M059J (cell line): ENCODE measurements at places on chromosomes 16 and 17. TPM values are rescaled to one million over a fixed set of nuclear protein-coding genes. Genes with fewer than 3 reads are reported as not detected.
A peak's percentile ranks its signal among the peaks of the same experiment; 100 is the strongest.

LDHD gene
- 0.42 TPM in 2 replicates for total RNA-seq

ARSG gene
- total RNA-seq, result 0.86 and 3.5 TPM in 2 replicates

CTDNEP1 gene
- total RNA-seq, result 38.4 and 42.6 TPM in 2 replicates

KRTAP1-1 gene
- total RNA-seq, result not detected in 2 replicates

DNASE1L2 gene
- 0.64 TPM in 1 of 2 replicates, not detected in the other for total RNA-seq

CTRL gene
- total RNA-seq, result not detected in 2 replicates

ZFP90 gene
- 20.5 and 22.0 TPM in 2 replicates for total RNA-seq

KRTAP9-9 gene
- total RNA-seq, result not detected in 2 replicates

CEP295NL gene
- total RNA-seq, result 0.12 and 1.6 TPM in 2 replicates

USP22 gene
- total RNA-seq, result 144 and 170 TPM in 2 replicates

CNGB1 gene
- total RNA-seq, result not detected in 2 replicates

DNA sequence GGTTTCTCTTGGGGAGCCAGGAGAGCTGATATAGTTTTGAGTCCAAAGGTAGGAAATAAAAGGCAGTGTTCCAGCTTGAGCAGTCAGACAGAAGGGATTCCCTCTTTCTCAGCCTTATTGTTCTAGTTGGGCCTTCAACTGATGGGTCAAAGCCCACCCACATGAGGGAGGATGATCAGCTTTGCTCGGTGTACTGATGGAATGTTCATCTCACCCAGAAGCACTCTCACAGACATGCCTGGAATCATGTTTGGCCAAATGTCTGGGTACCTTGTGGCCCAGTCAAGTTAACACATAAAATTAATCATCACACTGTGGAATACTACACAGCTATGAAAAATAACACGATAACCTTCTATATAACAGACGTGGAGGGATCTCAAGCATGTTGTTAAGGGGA lies 23.1 kb upstream of the KCNG4 start:
- no peak for DNase-seq

- DNase-seq, result peak; percentile 44
Measured at GRCh38 chr16:55543472-55543871, 23.0 kb upstream of the CAPNS2 start.

GRCh38 chr17:68498479-68499326 lies 13.5 kb upstream of the PRKAR1A start:
- no peak for DNase-seq

- DNase-seq, result peak; percentile 28
Measured at GRCh38 chr17:19237389-19238166, 412 bp downstream of the EPN2 start.

- DNase-seq, result peak; percentile 42
Measured at GRCh38 chr17:33055171-33055611, 63.5 kb downstream of the SPACA3 start.

- peak; percentile 75 for DNase-seq
Measured at GRCh38 chr16:65012357-65012756, 109.5 kb downstream of the CDH11 start.

DNA sequence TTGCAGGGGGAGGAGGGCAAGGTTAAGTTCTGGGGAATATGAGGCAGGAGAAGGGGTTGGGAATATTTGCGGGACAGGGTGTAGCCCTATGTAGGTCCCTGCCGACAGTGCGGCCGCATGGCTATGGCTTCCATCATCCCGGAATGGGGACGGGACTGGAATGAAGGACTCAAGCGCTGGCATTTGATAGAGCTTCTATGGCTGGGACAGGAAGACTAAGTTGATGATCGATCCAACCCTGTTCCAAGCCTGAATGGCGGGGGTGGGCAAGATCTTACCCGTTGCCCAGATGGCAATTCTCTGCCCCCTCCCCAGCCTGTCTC lies 47.1 kb downstream of the SRCIN1 start:
- no peak for DNase-seq

DNA sequence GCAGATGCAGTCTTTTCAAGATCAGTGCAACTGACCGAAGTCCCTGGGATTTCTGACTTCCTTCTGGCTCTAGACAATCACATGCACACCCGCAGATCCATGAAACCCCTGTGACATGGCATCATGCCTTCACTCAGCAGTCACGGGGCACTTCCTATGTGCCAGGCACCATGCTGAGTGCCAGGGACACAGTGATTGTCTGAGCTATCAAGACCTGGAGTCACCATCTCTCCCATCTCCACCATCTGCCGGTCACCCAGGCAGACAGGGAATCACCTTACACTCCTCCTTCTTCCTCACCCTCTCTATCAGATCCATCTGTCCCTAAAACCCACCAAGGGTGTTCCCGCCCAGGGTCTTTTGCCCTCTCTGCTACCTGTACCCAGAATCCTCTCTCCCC lies 5.3 kb downstream of the BEAN1 start:
- no peak for DNase-seq

GRCh38 chr16:50457979-50458491 lies 89.2 kb upstream of the BRD7 start:
- DNase-seq, result peak; percentile 32

DNA sequence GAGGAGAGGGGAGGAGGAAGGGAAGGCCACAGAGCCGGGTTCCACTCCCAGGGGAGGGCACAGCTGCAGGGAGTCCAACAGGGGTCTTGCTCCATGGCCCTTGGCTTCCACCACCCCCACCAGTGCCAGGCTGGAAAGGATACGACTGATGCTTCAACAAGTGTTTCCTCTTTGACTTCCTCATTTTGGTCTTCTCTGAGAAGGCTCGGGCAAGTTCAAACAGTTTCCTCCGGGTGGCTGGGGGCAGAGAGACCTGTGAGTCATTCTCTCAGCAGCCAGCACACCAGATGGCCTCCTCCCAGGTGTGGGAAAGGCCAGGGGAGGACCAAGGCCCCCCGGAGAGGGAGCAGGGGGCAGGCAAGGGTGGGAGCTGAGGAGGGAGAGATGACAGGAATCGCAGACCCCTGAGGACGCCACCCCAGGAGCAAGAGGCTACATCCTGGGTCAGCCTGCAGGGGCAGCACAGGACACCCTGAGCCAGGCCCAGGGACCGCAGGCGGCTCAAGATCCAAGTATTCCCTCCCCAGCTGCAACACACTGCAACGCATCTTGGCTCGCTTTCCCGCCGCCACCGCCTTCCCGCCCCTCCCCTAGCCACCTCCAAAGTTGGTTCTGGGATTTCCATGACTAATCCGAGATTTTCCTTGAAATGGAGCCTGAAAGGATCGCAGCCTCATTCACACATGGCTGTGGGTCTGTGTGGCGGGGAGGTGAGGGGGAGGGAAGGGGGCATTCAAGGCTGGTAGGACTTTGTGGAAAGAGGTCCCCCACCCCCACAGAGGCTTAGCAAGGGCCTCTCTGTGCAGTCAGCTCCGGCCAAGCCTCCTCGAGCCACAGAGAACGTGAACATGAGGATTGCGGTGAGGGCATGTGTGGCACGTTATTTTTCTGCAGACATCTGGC lies 18.4 kb upstream of the MRPS23 start:
- DNase-seq, result peak; percentile 93

DNA sequence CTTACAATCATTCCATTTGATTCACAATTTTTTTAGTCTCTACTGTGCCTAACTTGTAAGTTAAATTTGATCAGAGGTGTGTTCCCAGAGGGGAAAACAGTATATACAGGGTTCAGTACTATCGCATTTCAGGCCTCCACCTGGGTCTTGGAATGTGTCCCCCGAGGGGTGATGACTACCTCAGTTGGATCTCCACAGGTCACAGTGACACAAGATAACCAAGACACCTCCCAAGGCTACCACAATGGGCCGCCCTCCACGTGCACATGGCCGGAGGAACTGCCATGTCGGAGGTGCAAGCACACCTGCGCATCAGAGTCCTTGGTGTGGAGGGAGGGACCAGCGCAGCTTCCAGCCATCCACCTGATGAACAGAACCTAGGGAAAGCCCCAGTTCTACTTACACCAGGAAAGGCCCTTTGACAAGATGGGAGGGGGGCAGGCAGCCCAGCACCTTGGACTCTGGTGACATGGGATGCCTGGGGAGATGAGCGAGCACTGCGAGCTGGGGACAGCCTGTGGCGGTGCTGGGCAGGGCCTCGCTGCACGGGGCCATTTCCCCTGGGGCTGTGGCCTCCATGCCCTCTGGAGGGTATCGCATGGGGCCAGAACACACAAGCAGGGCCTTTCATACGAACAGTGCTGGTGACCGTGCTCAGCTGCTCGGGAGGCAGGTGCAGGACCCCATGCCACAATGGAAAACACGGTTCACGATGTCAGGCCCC lies 33.9 kb downstream of the PDIA2 start:
- no peak for DNase-seq

GRCh38 chr17:2796164-2797125 lies at the start of gene RAP1GAP2:
Gene RAP1GAP2, plus strand, starts transcription at chr17:2796438. Its CDS starts 90 bp downstream, at chr17:2796528.
- DNase-seq, result no peak

- peak; percentile 37 for DNase-seq
Measured at GRCh38 chr16:67349172-67349571, 22.6 kb downstream of the LRRC36 start.

- peak; percentile 17 for DNase-seq
Measured at GRCh38 chr17:33302394-33302793, 9.3 kb upstream of the ASIC2 start.

- DNase-seq, result peak; percentile 60
Measured at GRCh38 chr16:19502395-19503131, 19.3 kb downstream of the GDE1 start.

DNA sequence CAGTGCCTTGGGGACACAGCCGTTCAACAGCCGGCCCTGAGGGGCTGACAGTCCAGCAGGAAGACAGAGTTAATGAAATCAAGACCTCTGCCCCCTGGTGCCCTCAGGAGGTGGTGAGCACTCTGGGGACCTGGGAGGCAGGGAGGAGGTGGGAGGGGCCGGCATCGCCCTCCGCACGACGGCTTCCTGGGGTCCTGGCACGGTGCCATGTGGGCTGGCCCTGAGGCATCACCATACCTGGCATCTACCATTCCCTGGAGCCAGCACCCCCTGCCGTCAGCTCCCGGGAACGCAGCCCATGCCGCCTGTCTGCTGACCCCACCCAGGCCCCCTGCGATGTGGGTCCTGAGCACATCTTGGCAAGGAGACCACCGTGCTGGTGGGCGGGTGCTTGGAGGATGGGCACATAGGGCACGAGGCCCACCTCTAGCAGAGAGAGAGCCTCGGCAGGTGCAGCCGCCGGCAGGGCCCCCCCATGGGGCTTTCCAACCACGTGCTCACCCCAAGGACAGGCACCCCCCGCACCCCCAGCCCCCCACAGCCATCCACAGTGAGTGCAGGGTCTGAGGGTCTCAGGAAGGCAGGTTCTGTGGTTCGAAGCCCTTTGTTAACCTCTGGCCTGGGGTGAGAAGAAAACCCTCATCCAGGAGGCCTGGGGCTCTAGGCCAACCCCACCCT lies 52.5 kb downstream of the ZFPM1 start:
- no peak for DNase-seq

DNA sequence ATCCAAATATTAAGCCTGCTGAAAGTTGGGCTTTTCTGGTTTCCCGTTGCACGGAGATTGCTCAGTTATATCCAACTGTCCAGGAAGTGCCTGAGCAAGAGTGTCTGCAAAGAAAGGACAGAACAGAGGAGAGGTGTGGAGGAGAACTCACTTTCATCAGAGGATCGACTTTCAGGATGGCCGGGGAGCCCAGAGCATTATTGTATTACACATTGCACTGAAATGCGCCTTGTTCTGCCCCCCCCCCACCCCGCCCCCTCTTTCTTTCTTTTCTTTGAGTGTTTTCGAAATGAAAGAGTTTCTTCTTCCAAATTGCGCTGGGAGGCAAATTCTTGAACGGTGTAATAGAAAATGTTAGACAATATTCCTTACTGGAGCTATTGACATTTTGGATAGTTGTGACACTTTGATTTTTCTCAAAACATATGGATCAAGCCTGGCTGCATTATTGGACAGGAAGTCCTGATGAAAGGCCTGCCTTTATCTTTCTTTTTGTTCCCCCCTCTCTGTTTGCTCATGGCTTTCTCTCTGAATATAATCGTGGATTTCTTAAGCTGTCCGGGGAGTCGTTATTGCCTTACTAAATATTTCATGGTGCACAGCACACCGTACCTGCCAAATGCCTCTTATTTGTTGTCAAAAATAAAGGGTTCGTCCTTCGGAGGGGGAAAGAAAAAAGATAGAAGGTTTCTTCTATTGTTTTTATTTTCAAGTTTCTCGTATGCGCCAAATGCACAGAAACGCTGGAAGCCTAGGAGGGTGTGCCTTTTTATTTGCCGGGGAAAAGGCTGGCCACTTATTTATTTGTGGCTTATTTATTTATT lies 110.8 kb downstream of the IRX3 start:
- DNase-seq, result peak; percentile 7

- DNase-seq, result peak; percentile 47
Measured at GRCh38 chr17:50519141-50519834, 11.0 kb downstream of the MYCBPAP start.

DNA sequence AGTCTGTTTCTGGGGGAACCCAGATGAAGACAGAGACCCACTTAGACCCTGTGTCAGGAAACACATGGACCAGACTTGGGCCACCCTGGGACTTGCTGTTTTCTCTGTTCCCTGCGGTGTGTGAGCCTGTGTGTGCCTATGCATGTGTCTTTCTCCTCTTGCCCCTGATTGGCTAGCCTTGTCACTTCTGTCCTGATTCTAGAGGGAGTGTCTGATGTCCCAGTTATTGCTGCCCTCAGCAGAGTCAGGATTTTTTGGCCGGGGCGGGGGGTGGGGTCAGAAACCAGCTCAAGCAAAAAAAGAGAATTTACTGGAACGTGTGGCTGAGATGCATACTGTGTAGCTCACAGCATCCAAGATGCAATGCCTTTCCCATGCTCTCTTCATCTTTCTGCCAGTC lies 30.5 kb downstream of the PLCG2 start:
- DNase-seq, result no peak
